ENCODE measurements at places on chromosomes 13 and 19. TPM values are rescaled to one million over a fixed set of nuclear protein-coding genes. Genes with fewer than 3 reads are reported as not detected.

DNA sequence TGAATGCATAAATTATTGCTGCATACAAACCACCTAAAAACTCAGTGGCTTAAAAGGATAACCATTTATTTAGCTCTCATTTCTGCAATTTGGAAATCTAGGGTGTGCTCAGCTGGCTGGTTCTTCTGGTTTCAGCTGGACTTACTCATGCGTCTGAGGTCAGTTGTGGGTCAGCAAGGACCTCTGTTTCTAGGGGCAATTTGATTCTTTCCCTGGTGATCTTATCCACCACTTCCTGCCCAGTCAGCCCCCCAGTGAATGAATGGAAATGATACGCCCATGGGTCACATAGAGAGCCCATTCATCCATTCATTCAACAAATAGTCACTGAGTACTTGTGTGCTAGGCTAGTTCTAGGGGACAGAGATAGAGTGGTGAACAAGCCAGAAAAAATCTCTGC, 9.9 kb downstream of the FXYD5 start:
- peak overlapping the region; percentile 45 for H3K27ac ChIP-seq
- peaks cover 4% of the 10 kb centered on the region for H3K27me3 ChIP-seq
- peaks cover 29% of the 10 kb centered on the region for H3K4me1 ChIP-seq
- no peak overlapping the region for H3K4me3 ChIP-seq
- H3K36me3 ChIP-seq, result peaks cover 51% of the 10 kb centered on the region

DNA sequence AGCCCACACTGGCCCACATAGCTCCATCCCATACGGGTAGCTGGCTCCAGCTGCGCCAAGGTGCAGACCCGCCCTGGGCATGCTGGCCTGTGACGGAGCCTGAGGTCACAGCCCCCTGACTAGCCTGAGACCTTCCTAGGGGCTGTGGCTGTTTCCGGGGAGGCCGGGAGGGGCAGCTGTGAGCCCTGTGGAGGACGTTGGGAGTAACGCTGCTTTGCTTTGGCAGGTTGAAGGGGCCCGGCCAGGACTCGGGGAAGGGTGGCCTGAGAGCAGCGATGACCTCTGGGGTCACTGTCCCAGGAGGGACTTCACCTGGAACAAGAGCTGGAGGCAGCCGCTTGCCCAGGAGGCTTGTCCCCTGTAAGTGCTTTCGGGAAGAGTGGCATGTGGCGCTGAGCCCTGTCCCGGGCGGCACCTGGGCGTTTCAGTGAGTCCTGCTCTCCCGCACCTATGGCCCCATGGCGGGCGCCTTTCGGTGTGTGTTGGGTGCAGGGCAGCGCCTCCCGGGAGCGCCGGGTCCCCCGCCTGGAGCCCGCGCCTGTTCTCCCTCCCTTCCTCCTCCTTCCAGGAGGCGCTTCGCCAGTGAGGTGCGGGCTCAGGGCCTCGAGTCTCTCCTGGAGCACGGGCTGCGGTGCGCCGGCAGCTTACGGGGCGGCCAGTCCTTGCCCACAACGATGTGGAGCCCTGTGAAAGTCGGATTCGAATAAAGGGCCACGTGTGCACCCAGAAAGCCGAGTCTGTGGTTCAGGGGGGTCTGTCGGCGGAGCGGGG, 1.1 kb upstream of the FAM174C start:
- peak overlapping the region; percentile 78 for H3K4me3 ChIP-seq
- H3K4me1 ChIP-seq, result peaks cover 51% of the 10 kb centered on the region
- peaks cover 13% of the 10 kb centered on the region for H3K36me3 ChIP-seq
- DNase-seq, result no peak

GRCh38 chr19:16920816-16921529, 32.2 kb downstream of the F2RL3 start:
- no peak overlapping the region for H3K4me3 ChIP-seq
- DNase-seq, result no peak
- H3K27me3 ChIP-seq, result peaks cover 5% of the 10 kb centered on the region
- no peak overlapping the region for H3K27ac ChIP-seq

DNA sequence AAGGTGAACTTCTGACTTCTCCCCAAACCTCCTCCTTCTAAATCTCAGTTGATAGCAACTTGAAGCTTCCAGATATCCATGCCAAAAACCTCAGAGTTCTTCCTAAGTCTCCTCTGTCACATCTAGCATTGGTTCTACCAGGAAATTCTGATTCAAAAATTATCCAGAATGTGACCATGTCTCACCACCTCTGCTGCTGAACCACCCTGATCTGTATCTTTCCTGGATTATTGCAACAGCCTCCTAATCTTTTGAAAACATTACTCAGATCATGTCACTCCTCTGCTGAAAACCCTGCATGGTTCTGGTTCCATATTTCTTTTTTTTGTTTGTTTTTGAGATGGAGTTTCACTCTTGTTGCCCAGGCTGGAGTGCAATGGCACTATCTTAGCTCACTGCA, 78.7 kb upstream of the TNFSF11 start:
- peaks cover 23% of the 10 kb centered on the region for H3K4me1 ChIP-seq
- no peak for DNase-seq
- no peak overlapping the region for H3K27ac ChIP-seq
- no peaks in the 10 kb centered on the region for H3K27me3 ChIP-seq

GRCh38 chr19:39319892-39320248, 793 bp downstream of the LRFN1 start:
- DNase-seq, result no peak
- H3K27me3 ChIP-seq, result peaks cover 17% of the 10 kb centered on the region
- H3K27ac ChIP-seq, result peak overlapping the region; percentile 86
- peak overlapping the region; percentile 80 for H3K4me3 ChIP-seq

The CYP4F8 gene
- polyA plus RNA-seq, result not detected

The CYP4F2 gene
- polyA plus RNA-seq, result not detected

The PSMD8 gene
- 298 TPM for polyA plus RNA-seq

The RPS16 gene
- polyA plus RNA-seq, result 903 TPM

The ZNF714 gene
- polyA plus RNA-seq, result 7.0 TPM

Measured in immature natural killer cell (primary cell).